ENCODE measurements at places on chromosomes 2 and 18. TPM values are rescaled to one million over a fixed set of nuclear protein-coding genes. Genes with fewer than 3 reads are reported as not detected.

The ITGA4 gene
- polyA plus RNA-seq = 5.8 TPM

The TSGA10 gene
- polyA plus RNA-seq = 0.32 TPM

The FZD7 gene
- 90.9 TPM for polyA plus RNA-seq

The FBXO41 gene
- polyA plus RNA-seq = 3.4 TPM

DNA sequence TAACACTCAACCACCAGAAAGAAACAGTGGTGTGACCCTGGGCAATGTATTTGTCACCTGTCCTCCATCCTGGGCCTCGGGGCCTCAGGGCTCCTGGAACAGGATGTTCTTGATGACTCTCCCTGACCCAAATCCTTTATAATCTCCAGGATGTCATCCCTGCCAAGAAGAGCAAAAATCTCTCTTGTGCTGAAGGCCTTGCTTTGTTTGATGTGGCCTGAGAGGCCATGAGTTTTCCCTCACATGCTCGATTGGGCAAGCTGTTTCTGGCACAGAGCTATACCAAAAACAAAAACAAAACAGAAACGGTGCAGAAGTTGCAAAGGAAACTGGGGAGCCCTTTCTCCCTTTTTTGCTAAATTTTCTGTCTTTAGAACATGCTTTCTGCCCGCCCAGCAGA is 35.7 kb upstream of the ST3GAL5 start:
- no peak overlapping the region for H3K4me3 ChIP-seq
- peak; percentile 51 for DNase-seq
- H3K4me1 ChIP-seq = peaks cover 21% of the 10 kb centered on the region
- H3K27ac ChIP-seq = peak overlapping the region; percentile 38
- H3K36me3 ChIP-seq = no peaks in the 10 kb centered on the region
- no peaks in the 10 kb centered on the region for H3K27me3 ChIP-seq

The PSMG2 gene
- 30.4 TPM for polyA plus RNA-seq

- no peaks in the 10 kb centered on the region for H3K4me1 ChIP-seq
- DNase-seq = no peak
- H3K27ac ChIP-seq = no peak overlapping the region
- H3K27me3 ChIP-seq = peaks cover 44% of the 10 kb centered on the region
Observed at GRCh38 chr2:232353660-232354059, 24.9 kb upstream of the ALPP start.

DNA sequence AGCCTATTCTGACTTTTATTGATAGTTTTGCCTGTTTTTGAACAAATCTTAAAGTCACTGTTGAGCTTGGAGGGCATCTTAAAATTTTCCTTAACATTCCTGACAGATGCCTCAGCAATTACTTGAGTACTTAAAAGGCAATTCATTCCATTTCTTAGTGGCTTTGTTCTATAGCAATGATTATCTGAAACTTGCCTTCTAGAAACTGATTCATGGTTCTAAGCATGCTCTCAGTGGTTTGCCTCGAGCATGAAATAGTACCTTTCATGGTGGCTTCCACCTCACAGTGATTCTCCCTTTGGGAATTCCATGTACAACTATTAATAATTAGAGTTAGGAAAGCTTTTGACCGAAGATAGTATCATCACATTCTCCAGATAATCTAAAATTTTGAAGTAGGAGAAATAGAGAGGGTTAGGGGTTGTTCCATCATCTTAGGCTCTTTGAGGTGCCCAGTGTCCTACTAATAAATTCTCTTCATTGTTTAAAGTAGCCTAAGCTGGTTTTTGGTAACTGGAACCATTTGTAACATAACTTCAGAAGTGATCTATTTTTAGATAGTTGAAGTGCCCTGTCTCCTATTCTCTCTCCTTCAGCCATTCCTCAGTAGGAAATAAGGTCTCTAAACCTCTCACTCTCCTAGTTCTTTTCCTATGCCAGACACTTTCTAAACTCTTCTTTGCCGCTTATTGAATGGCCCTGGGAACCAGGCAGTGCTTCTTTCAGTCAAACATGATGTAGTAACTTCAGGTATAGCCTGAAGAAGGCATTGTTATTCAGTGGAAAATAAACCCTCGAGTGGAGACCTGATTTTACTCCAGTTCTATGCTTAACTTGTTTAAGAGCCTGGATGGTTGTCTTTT is 156.1 kb downstream of the HAUS1 start:
- peak overlapping the region; percentile 90 for H3K27ac ChIP-seq
- peaks cover 5% of the 10 kb centered on the region for H3K36me3 ChIP-seq
- peaks cover 17% of the 10 kb centered on the region for H3K4me1 ChIP-seq
- no peak overlapping the region for H3K4me3 ChIP-seq
- no peaks in the 10 kb centered on the region for H3K27me3 ChIP-seq

The COL3A1 gene
- polyA plus RNA-seq = 402 TPM

The SERPINB12 gene
- not detected for polyA plus RNA-seq

The RBKS gene
- polyA plus RNA-seq = 1.1 TPM

DNA sequence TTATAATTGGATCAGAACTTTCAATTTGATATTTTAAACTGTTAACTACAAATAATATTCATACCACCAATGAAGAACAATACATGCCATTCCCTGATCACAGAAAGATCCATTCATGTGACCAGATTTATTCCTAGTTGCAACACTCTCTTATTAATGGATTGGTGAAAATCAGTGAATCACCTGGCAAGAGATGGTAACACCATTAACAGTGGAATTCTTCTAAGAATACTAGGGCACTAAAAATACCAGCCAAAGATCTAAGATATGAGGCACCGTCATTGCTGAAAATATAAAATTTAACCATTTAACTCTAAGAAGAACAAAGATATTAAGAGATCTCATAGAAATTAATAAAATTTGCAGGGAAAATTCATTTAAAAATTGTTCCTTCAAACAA is 58.1 kb downstream of the MAP4K3 start:
- no peak for DNase-seq
- peaks cover 10% of the 10 kb centered on the region for H3K4me1 ChIP-seq
- no peak overlapping the region for H3K4me3 ChIP-seq
- no peak overlapping the region for H3K27ac ChIP-seq

- DNase-seq = no peak
- H3K4me1 ChIP-seq = no peaks in the 10 kb centered on the region
- no peak overlapping the region for H3K4me3 ChIP-seq
- H3K27me3 ChIP-seq = no peaks in the 10 kb centered on the region
- H3K36me3 ChIP-seq = no peaks in the 10 kb centered on the region
Observed at GRCh38 chr18:1014951-1015624, 110.4 kb downstream of the ADCYAP1 start.

The RBM45 gene
- polyA plus RNA-seq = 8.6 TPM

DNA sequence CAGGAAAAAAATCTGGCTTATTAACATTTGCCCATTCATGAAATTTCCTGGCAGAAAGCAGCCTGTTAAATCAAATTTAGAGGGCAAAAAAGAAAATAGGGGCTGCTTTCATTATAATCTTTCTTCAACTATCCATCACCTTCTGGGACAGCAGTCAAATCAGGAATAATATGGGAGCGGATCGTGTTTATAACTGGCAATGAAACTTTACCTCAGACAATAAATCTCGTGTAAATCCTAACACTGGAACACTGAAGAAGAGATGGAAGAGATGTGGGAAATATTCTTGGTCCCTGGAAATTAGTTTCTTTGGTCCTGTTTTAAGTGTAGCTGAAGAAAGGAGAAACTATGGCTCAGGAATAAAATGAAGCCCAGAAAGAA is 77.5 kb upstream of the SERTAD2 start:
- H3K27ac ChIP-seq = no peak overlapping the region
- no peak overlapping the region for H3K4me3 ChIP-seq
- no peaks in the 10 kb centered on the region for H3K27me3 ChIP-seq
- H3K4me1 ChIP-seq = peaks cover 4% of the 10 kb centered on the region

DNA sequence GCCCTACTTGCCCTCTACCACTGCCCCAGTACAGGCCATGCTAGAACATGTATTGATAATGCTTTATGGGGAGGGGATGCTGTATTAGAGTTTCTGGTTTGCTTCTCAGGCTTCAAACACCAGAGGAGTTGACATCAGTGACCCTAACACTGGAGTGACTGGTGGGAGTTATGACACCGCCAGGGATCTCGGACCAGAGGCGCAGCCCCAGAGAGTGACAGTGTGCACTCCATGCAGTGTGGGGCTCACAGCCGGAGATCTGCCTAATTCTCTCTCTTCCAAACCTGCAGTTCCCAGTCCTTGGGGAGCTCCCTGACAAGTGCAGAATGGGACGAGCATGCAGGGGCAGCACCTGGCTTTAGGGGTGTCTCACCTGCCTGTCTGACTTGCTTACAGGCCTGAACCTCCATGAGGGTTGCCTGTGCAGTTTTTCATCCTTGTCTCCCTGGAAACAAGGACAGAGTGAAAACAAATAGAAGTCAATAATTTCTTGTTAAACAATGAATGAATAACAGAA is 244.9 kb upstream of the MYT1L start:
- no peaks in the 10 kb centered on the region for H3K27me3 ChIP-seq
- H3K4me1 ChIP-seq = no peaks in the 10 kb centered on the region
- H3K4me3 ChIP-seq = no peak overlapping the region
- no peak for DNase-seq

The TMEM185B gene
- 26.1 TPM for polyA plus RNA-seq

GRCh38 chr2:12083081-12083581 is 336.7 kb downstream of the LPIN1 start:
- no peak overlapping the region for H3K4me3 ChIP-seq
- no peaks in the 10 kb centered on the region for H3K36me3 ChIP-seq
- H3K27me3 ChIP-seq = no peaks in the 10 kb centered on the region
- H3K27ac ChIP-seq = no peak overlapping the region
- DNase-seq = no peak

The CCNYL1 gene
- polyA plus RNA-seq = 5.7 TPM

GRCh38 chr2:9484533-9484932 is 10.2 kb downstream of the IAH1 start:
- no peaks in the 10 kb centered on the region for H3K27me3 ChIP-seq
- peaks cover 11% of the 10 kb centered on the region for H3K4me1 ChIP-seq

- H3K4me3 ChIP-seq = no peak overlapping the region
- peaks cover 3% of the 10 kb centered on the region for H3K27me3 ChIP-seq
- no peak for DNase-seq
- peak overlapping the region; percentile 70 for H3K27ac ChIP-seq
Observed at GRCh38 chr2:236887953-236888793, 197.5 kb upstream of the COPS8 start.

DNA sequence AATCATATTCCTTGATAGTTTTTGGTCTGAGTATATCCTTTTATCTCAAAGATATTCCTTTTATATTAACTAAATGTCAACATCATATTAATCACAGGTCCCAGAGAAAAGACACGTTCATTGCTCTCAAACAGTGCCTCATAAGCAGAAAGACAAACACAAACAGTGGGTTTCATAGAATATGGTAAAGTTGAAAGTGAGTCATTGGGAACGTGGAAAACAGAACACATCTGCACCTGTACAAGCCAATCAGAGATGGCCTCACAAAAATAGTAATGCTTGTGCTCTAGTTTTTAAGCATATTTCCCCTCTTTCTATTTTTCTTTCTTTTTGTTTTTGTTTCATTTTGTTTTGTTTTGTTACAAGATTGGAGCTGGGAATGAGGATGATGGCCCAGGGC is 328.4 kb upstream of the MAP2 start:
- no peaks in the 10 kb centered on the region for H3K4me1 ChIP-seq
- no peaks in the 10 kb centered on the region for H3K27me3 ChIP-seq
- no peaks in the 10 kb centered on the region for H3K36me3 ChIP-seq
- no peak overlapping the region for H3K27ac ChIP-seq
- DNase-seq = no peak
- no peak overlapping the region for H3K4me3 ChIP-seq

The PDE11A gene
- 0.21 TPM for polyA plus RNA-seq

DNA sequence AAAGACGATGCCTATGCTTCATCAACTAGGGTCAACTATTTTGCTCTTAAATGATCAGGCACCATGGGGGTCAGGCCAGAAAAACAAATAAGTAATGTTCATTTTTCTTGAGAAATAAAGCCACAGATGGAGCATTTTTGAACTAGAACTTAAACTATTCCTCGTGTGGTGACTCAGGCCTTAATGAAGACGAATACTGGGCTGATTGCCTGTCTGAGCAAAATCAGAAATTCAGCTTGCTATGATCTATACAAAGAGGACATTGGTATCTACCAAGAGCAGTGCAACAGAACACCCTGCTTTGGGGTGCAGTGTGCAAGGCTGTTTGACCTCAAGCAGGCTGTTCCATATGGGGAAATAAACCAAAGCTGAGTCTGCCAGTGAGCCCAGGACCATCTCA is 176.0 kb downstream of the NRP2 start:
- H3K4me3 ChIP-seq = no peak overlapping the region
- no peak for DNase-seq
- peaks cover 20% of the 10 kb centered on the region for H3K27me3 ChIP-seq
- no peak overlapping the region for H3K27ac ChIP-seq
- H3K36me3 ChIP-seq = no peaks in the 10 kb centered on the region

GRCh38 chr2:2828774-2829368 is 497.8 kb upstream of the MYT1L start:
- H3K4me3 ChIP-seq = no peak overlapping the region
- no peaks in the 10 kb centered on the region for H3K27me3 ChIP-seq
- no peaks in the 10 kb centered on the region for H3K4me1 ChIP-seq
- no peak for DNase-seq
- no peaks in the 10 kb centered on the region for H3K36me3 ChIP-seq

- H3K27me3 ChIP-seq = no peaks in the 10 kb centered on the region
- DNase-seq = peak; percentile 51
- H3K4me3 ChIP-seq = no peak overlapping the region
- no peak overlapping the region for H3K27ac ChIP-seq
Observed at GRCh38 chr2:62998949-62999348, 51.7 kb upstream of the OTX1 start.

The SERPINB11 gene
- 0.12 TPM for polyA plus RNA-seq

The CDCA7 gene
- polyA plus RNA-seq = 18.7 TPM

DNA sequence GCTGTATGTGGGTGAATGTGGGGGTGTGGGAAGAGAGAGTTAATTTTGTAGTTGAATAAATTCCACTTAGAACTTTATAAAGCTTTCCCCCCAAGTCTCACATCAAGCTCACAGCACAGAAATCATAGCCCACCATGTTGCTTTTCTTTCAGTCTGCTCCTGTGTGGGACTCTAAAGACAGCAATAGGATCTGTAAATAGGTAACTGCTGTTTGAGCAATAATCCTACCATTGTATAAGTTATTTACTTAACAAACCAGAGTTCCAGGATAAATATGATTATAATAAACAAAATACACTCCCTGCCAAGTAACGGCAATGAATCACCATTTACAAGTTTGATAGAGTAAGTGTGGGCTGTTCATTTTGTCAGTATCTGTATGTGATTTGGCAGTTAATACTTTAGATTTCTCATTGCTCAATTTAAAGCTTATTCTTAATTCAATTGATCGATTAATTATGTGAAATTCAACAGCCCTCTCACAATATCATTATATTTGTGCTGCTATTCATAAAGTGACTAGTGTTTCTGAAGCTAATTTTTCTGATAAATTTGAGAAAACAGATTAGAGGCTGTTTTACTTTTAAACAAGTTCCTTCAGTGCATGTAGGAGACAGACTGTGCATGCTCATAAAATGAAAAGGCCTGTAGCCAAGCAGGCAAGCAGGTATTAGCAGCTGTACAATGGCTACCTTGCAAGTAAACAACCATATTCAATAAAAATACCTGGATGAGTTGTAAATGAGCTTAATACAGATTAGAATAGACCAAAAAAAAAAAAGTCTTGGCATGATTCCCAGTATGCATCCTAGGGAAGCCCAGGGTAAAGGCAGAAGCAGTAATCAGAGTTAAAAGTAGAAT is 142.7 kb downstream of the PDE11A start:
- H3K4me3 ChIP-seq = no peak overlapping the region
- H3K4me1 ChIP-seq = no peaks in the 10 kb centered on the region
- no peaks in the 10 kb centered on the region for H3K27me3 ChIP-seq
- H3K27ac ChIP-seq = no peak overlapping the region
- no peaks in the 10 kb centered on the region for H3K36me3 ChIP-seq

- H3K27ac ChIP-seq = no peak overlapping the region
- no peaks in the 10 kb centered on the region for H3K4me1 ChIP-seq
- H3K36me3 ChIP-seq = no peaks in the 10 kb centered on the region
- H3K27me3 ChIP-seq = no peaks in the 10 kb centered on the region
- no peak for DNase-seq
Observed at GRCh38 chr18:41466436-41467160, 488.4 kb upstream of the PIK3C3 start.

Measured in IMR-90 (cell line).